Smooth muscle cell of trachea (primary cell): ENCODE measurements at places on chromosomes 11 and 22. TPM values are rescaled to one million over a fixed set of nuclear protein-coding genes. Genes with fewer than 3 reads are reported as not detected.

Gene APOC3
- not detected in 2 replicates for total RNA-seq

Gene OR6T1
- total RNA-seq = not detected in 2 replicates

Gene CST6
- total RNA-seq = 0.17 TPM in 1 of 2 replicates, not detected in the other

Gene IL10RA
- total RNA-seq = 1.8 TPM in 1 of 2 replicates, not detected in the other

Gene PDGFD
- total RNA-seq = 0.15 and 0.50 TPM in 2 replicates

Gene MAP4K2
- total RNA-seq = 9.6 and 18.0 TPM in 2 replicates

Gene C11orf97
- total RNA-seq = not detected in 2 replicates
